Dermis microvascular lymphatic vessel endothelial cell (primary cell): ENCODE measurements at places on chromosomes 1 and 21.

GRCh38 chr1:24336075-24336474 is 16.9 kb downstream of the GRHL3 start:
- no peak for DNase-seq

GRCh38 chr1:30598571-30599114 is 124.7 kb downstream of the MATN1 start:
- no peak for DNase-seq

- no peak for DNase-seq
Observed at GRCh38 chr21:29893687-29894086, 46.1 kb downstream of the GRIK1 start.

DNA sequence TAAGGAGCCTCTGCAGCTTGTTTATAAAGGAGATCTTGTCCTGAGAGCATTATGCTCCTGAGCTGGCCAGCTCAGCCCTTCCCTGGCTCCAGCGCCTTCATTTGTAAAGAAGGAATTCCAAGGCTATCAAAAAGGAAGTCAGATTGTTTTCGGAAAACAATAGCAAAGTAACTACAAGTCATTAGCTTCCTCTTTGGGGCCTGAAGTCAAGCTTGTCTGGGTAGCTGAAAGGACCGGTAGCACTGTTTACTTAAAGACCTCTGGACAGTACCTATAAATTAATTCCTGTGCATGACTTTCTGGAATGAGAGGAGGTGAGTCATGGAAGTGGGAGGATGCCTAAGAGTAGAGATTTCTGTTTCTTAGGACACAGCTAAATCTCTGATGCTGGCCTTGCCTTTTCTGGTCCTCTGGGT is 20.7 kb upstream of the GJA5 start:
- peak; percentile 89 for DNase-seq

GRCh38 chr1:198679535-198680173 is 40.8 kb downstream of the PTPRC start:
- DNase-seq, result no peak

DNA sequence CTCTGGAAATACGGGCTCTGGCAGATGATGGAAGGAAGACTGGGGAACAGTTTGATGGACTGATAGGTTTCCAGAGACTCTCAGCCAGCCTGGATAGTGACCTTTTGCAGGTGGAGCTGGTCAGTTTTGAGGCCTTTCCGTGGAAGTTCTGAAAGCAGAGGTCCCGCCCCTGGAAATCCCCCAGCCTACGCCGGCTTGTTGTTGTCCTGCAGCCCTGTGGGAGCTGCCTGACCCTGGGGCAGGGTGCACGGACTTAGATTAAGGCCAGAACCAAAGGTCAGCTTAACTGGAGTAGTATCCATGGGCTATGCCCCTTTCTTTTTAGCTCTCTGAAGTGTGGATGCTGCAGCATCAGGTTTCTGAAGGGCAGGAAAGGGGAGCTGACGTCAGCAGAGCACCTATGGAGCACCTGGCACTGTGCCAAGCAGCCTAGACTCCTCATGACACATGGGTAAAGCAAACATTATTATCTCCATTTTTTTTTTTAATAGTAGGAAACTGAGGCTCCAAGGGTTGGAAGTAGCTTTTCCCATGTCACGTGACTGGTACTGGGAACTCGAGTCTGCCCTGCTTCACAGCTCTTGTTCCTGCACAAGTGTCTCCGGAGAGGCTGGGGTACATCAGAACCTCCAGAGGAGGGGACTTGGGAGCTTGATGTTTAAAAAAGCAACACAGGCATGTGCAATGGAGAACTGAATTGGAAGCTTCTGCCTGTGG is 38.5 kb downstream of the IER5 start:
- peak; percentile 64 for DNase-seq

DNA sequence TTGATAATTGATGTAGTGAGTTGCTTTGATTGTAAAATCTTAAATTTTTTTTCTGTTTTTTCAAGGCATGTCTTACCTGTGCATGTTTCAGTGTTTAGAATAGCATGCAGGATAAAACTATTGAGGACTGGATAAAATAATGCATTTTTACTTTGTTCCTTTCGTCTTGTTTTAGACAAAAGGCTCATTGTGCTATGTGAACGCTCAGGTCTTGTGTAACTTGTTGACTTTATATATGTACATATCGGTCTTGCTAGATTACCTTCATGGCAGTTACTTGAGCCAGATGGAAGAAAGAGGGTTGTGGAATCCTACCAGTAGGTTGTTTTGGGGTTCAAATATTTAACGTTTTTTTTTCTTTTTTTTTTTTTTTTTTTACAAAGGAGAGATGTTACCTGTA is 7.0 kb downstream of the NFIA start:
- no peak for DNase-seq

- DNase-seq, result peak; percentile 12
Observed at GRCh38 chr1:84603941-84604830, 29.9 kb upstream of the CTBS start.

- no peak for DNase-seq
Observed at GRCh38 chr1:224616756-224617409, 766 bp downstream of the CNIH3 start.

DNA sequence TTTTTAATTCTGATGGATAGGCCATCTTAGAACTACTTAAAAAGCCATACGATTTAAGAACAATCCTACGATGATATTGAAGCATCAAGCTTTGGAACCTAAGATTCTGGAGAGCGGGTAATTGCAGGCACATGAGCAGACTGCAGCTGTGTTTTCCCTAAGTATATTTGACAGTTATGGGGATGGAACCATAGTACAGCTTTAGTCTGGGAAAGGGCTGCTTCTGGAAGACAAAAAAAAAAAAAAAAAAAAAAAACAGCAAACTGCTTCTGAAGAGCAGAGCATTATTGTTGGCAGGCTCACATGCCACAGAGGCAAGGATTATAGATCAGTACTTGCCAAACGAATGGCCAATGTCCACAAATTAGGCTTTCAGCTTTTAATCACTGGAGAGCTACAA is 1618.7 kb downstream of the AMY1C start:
- no peak for DNase-seq
